ENCODE measurements at places on chromosomes 4 and X.

DNA sequence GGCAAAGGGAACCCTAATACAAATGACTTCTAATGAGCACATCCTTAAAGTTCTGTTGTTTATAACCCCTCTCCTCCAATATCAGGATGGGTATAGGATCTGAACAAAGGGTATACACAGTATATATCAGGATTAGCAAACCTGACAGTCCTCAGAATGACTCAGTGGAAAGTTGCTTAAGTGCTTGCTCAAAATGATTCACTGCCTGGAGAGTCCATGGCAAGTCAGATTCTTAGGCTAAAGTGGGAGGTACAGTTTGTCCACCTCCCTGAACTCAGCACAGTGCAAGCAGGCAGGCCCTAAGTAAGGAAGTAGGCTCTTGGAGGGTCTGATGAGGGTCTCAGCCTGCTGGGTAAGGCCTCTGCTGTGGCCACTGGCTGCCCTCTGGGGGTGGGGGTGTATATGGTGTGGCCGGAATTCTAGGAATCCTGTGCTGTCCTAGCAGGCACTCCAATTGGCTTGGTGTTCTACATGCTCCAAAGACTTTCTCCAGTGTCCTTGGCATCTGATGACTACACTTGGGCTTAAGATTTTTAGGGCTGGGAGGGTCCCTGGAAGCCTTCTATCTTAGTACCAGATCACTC, 54.3 kb downstream of the CHRDL1 start:
- no peak for DNase-seq

- DNase-seq = no peak
Observed at GRCh38 chrX:71170660-71171059, 26.0 kb downstream of the NLGN3 start.

DNA sequence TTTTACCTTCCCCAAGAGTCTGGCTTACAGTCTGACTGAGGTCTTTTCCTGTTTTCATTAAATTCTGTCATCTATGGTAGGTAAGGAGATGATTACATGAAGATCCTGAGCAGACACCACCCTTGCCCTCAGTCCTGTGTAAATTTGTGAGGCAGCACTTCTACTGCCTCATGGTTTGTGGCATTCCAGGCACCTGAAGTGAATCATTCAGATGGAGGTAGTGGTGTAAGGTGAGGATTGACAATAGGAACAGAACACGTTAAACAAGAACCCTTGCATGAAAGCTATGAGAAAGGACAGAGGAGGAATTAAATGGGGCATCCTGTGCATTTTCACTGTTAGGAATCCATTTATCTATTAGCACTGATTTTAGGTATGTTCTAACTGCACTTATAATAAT, 618.6 kb downstream of the TLL1 start:
- no peak for DNase-seq

GRCh38 chr4:40546969-40547788, 82.5 kb downstream of the RBM47 start:
- no peak for DNase-seq

GRCh38 chrX:68443155-68443868, 10.0 kb upstream of the OPHN1 start:
- DNase-seq = no peak

- DNase-seq = no peak
Observed at GRCh38 chr4:186471441-186471840, 83.9 kb downstream of the MTNR1A start.
